SHP77 (cell line): ENCODE measurements at places on chromosomes 7 and 10.

DNA sequence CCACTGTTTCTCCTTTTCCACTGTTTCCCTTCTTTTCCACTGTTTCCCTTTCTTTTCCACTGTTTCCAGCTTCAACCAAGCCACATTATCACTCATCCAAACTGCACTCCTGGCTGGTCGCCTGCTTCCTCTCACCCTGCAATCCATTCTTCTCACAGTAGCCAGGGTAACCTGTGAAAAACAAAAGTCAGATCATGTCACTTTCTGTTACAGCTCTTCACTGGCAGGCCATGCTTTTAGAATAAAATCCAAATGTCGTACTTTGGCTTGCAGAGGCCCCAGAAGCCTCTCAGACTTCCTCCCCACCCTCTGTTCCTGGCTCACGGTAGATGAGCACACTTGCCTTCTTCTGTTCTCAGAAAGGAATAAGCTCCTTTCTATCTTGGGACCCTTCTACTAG, 33.9 kb downstream of the STARD3NL start:
- no peak for DNase-seq

GRCh38 chr7:66913118-66914037, 7.6 kb upstream of the TMEM248 start:
- no peak for DNase-seq

GRCh38 chr10:1094112-1095057, 38.2 kb downstream of the WDR37 start:
- no peak for DNase-seq

GRCh38 chr10:102352066-102352715, 43.3 kb upstream of the NFKB2 start:
- DNase-seq: peak; percentile 78

- DNase-seq: no peak
These were observed 233.1 kb downstream of the PARD3 start for GRCh38 chr10:34581801-34582532.

GRCh38 chr10:49093922-49094321, 21.4 kb downstream of the VSTM4 start:
- no peak for DNase-seq

DNA sequence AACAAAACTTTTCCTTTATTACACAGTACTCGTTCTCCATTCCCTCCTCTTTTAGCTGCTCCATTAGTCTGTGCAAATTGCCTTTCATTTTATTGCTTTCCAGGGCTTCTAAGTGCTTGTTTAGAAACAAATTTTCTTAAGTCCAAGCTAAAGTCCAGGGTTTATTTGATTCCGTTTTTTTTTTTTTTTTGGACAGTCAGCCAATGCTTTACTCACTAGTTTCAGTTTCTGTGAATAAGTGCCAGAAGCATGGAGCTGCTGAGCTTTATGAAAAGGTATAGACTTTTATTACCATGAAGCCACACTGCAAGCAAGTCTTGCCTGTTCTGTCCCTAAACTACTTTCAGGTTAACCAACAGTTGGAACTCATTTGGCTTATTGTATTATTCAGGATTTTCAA, 455.0 kb downstream of the GFRA1 start:
- DNase-seq: no peak

GRCh38 chr10:33674986-33675599, 340.6 kb upstream of the NRP1 start:
- no peak for DNase-seq

GRCh38 chr10:76950354-76950753, 687.3 kb downstream of the KCNMA1 start:
- DNase-seq: no peak
